ENCODE measurements at places on chromosomes 13 and 19. TPM values are rescaled to one million over a fixed set of nuclear protein-coding genes. Genes with fewer than 3 reads are reported as not detected.
A peak's percentile ranks its signal among the peaks of the same experiment; 100 is the strongest.

- H3K36me3 ChIP-seq: no peaks in the 10 kb centered on the region
- DNase-seq: no peak
- no peak overlapping the region for H3K27ac ChIP-seq
Measured at GRCh38 chr13:81246556-81246955, 905.6 kb upstream of the SPRY2 start.

DNA sequence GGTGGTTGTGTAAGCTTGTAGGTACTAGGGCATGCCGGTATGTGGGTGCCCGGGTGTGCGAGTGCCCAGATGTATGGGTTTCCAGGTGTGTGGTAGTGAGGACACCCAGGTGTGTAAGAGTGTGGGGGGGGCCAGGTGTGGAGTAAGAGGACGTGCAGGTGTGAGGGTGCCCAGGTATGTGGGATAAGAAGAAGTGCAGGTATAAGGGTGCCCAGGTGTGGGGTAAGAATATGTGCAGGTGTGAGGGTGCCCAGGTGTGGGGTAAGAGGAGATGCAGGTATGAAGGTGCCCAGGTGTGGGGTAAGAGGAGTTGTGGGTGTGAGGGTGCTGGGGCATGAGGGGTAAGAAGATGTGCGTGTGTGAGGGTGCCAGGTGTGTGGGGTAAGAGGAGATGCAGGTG, 14.3 kb downstream of the MARK4 start:
- no peaks in the 10 kb centered on the region for H3K4me1 ChIP-seq
- no peaks in the 10 kb centered on the region for H3K36me3 ChIP-seq

TMEM255B gene
- 2.6 TPM for total RNA-seq

- no peak for DNase-seq
- no peaks in the 10 kb centered on the region for H3K27me3 ChIP-seq
- peaks cover 47% of the 10 kb centered on the region for H3K4me1 ChIP-seq
- H3K36me3 ChIP-seq: peaks cover 52% of the 10 kb centered on the region
- peak overlapping the region; percentile 18 for H3K27ac ChIP-seq
- no peak overlapping the region for H3K4me3 ChIP-seq
Measured at GRCh38 chr13:106555631-106556328, 12.2 kb downstream of the ARGLU1 start.

DNA sequence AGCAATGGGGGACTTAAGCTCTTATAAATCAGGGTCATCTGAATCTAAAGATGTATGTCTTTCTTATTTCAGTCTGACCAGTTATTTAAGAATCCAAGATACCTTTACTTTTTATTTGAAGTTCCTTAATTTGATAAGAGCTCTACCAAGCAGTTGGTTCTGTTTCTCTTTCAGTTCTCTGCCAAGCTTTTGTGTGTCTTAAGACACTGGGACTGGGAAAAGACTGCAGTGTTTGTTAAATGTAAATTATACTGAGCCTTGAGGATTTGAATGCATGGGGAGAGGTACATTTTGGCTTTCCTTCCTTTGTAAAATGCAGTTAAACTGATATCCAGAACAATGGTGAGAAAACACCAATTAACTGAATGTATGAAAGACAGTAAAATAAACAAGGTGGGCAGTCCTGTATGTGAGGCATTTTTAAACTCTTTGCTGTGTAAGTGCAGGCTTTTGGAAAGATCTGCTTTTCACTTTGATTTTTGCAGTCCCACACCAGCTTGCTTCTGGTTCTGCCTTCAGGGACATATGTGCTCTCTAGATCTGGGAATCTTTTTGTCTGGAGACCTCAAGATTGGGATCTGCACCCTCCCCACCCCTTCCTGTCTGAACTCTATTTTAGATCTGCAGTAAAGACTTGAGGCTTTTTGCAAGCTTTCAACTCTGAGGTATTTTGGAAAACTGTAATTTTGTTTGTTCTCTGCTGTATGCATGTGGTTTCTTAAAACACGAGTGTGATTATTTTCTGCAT, 77.6 kb downstream of the LRCH1 start:
- H3K27me3 ChIP-seq: no peaks in the 10 kb centered on the region
- peaks cover 30% of the 10 kb centered on the region for H3K4me1 ChIP-seq
- peaks cover 6% of the 10 kb centered on the region for H3K36me3 ChIP-seq
- no peak overlapping the region for H3K4me3 ChIP-seq

GRCh38 chr19:48818234-48818820, 7.5 kb upstream of the BCAT2 start:
- H3K36me3 ChIP-seq: no peaks in the 10 kb centered on the region
- DNase-seq: no peak
- no peak overlapping the region for H3K27ac ChIP-seq
- H3K4me1 ChIP-seq: peaks cover 10% of the 10 kb centered on the region
- no peaks in the 10 kb centered on the region for H3K27me3 ChIP-seq

DNA sequence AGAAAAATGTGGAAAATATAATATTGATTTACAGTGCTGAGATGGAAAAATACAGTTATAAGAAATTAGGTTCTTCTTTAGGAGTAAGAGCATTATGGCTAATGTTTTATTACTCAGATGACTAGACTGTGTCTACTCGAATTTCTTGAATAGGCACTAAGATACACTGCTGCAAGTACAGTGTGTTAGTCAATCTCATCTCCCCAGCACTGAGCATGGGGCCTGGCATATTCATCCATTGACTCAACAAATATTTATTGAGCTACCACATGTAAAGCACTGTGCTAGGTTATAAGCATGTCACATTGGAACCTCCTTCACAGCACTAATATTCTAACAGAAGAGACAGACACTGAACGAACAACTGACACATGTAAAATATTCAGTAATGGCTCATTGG, 242.5 kb upstream of the GPC6 start:
- H3K36me3 ChIP-seq: no peaks in the 10 kb centered on the region
- DNase-seq: no peak

- peaks cover 11% of the 10 kb centered on the region for H3K36me3 ChIP-seq
- peaks cover 15% of the 10 kb centered on the region for H3K4me1 ChIP-seq
- H3K27me3 ChIP-seq: no peaks in the 10 kb centered on the region
- H3K4me3 ChIP-seq: no peak overlapping the region
Measured at GRCh38 chr13:42083138-42083770, 34.8 kb downstream of the DGKH start.

DNA sequence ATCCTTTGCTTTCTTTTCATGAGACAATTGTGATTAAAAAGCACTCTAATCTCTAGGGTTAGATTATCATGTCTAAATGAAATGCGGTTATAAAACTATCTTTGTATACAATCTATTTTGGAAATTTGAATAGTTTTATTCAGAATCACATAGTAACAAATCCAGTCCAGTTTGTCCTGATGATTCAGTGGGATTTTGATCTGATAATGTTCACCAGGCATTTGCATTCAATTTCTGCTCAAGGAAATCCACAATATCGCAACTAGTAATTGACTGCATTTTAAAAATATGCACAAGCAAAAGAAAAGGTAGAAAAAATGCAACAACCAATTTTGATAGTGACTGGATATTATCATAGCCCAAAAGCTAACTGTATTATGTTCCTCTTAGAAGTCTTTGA, 63.8 kb downstream of the ITGBL1 start:
- peaks cover 4% of the 10 kb centered on the region for H3K27me3 ChIP-seq
- no peak for DNase-seq
- no peak overlapping the region for H3K4me3 ChIP-seq
- no peaks in the 10 kb centered on the region for H3K36me3 ChIP-seq
- no peak overlapping the region for H3K27ac ChIP-seq
- H3K4me1 ChIP-seq: peaks cover 17% of the 10 kb centered on the region

GJA3 gene
- total RNA-seq: not detected

DNA sequence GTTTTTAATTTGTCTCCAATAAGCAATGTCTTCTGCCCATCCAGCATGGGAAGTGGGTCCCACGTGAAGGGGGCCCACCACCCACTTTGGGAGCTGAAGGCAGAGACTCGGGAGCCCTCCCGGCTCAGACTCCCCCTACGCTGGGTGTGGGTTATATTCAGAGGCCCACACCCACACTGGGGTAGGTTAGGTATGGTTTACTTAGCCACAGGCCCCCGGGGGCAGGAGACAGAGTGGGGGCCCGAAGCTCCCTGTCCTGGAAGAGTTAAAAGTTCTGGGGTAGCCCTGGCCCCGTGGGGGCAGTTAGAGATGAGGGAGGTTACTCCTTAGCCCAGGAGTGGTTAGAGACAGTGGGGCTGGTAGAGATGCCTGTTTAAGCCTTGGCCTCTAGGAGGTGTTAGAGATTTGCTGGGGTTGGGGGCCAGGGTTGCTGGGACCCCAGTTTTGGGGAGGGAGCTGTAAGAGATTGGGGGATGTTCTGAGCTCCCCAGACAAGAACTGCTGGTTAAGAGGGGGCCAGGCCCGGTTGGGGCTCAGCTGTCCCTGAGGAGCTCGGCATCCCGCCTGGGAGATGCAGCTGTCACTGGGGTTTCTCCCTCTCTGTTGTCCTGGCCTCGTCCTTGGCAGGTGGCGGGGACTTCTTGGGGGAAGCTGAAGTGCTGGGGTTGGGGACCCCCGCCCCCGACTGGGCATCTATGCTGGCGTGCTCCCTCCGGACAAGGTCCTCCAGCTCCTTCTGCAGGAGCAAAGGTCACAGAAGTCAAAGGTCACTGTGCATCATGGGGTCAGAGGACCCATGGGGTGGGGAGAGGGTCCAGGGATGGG, 712 bp upstream of the RINL start:
- peak overlapping the region; percentile 96 for H3K27ac ChIP-seq
- peak overlapping the region; percentile 95 for H3K4me3 ChIP-seq
- H3K36me3 ChIP-seq: peaks cover 12% of the 10 kb centered on the region
- DNase-seq: no peak
- H3K4me1 ChIP-seq: peaks cover 33% of the 10 kb centered on the region
- H3K27me3 ChIP-seq: no peaks in the 10 kb centered on the region

GRCh38 chr19:1428738-1429391, 9.3 kb upstream of the RPS15 start:
- no peaks in the 10 kb centered on the region for H3K27me3 ChIP-seq
- peaks cover 15% of the 10 kb centered on the region for H3K36me3 ChIP-seq
- no peaks in the 10 kb centered on the region for H3K4me1 ChIP-seq
- DNase-seq: no peak

DNA sequence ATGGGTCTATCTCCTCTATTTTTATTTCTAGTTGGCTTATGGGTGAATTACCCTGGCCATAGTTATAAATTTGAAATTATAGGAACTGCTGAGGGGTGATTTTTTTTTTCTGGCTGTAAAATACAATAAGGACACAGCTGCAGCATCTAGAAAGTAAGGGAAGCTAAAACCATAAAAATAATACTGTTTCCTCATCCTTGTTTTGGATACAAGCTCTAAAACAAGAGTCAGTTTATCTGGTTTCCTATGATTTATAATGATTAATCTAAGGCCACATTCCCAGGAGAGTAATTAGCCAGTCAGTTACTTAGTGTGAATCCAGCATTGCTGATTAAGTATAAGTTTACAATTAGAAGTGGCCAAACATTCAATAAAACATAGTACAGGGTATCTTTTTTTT, 219.1 kb upstream of the NBEA start:
- no peak overlapping the region for H3K4me3 ChIP-seq
- no peak for DNase-seq
- H3K27ac ChIP-seq: no peak overlapping the region
- H3K36me3 ChIP-seq: no peaks in the 10 kb centered on the region

DNA sequence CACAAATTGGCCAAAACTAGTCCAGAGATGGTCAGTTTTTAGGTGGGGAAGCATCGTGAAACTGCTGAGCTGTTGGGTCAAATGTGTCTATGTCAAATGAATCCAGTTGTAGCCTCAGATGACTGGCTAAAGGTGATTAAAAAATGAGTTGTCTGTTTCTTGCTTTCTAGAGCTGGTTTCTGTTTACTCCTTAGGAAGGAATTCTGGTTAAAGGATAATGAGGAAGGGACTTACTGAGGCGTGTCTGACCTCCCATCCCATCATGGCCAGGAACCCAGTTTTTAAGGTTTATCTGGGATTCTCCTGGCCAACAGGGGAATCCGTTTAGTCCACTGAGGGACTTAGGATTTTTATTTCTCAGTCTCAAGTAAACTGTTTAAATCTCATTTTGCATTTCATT, 256.5 kb downstream of the UQCRFS1 start:
- no peak for DNase-seq
- H3K36me3 ChIP-seq: no peaks in the 10 kb centered on the region
- H3K27me3 ChIP-seq: no peaks in the 10 kb centered on the region
- H3K27ac ChIP-seq: no peak overlapping the region
- no peak overlapping the region for H3K4me3 ChIP-seq

DNA sequence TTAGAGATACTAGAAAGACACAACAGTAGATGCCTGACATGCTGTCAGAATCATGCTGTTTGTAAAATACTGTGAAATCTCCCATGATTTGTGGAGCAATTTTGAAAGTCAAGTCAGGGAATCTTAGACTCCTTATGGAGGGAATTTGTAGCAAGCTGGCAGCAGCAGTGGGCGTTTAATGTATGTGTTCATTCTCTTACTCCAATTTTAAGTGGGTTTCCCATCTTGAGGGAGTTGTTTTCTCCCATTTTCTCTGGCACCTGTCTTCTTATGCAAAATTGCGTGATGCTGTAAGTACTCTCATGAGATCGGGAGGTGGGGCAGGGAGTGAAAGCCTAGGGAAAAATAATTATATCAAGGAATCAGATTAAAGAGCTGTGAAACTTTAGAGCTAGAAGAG, 16.0 kb upstream of the GTF2F2 start:
- no peak overlapping the region for H3K27ac ChIP-seq
- peaks cover 4% of the 10 kb centered on the region for H3K27me3 ChIP-seq
- DNase-seq: no peak
- peaks cover 4% of the 10 kb centered on the region for H3K4me1 ChIP-seq
- H3K36me3 ChIP-seq: no peaks in the 10 kb centered on the region

NFKBIB gene
- 98.1 TPM for total RNA-seq

DNA sequence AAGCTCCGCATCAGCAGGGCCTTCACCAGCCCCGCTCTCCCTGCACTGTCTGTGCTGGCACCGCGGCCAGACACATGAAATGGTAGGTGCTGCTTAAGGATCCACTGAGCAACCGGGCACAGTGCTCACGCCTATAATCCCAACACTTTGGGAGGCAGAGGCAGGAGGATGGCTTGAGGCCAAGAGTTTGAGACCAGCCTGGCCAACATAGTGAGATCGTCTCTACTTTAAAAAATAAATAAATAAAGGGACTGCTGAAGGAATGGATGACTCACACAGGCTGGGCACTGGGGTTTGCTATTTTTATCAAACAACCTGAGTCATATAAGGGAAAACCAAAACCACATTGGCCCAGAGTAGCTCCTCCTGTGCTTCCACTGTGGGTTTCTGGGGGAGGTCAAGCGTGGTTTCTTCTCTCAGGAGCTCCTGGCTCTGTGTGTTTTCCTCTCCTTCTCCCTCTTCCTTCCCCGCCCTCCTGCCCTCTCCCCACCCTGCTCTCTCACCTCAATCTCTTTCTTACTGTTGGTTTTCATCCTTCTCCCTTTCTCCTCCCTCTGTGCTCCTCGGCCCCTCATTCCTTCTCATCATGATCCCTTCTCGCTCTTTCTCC, 21.3 kb downstream of the VRK3 start:
- peak; percentile 11 for DNase-seq
- H3K27ac ChIP-seq: peak overlapping the region; percentile 62
- H3K4me1 ChIP-seq: peaks cover 33% of the 10 kb centered on the region
- H3K36me3 ChIP-seq: peaks cover 63% of the 10 kb centered on the region
- no peaks in the 10 kb centered on the region for H3K27me3 ChIP-seq

TEX101 gene
- not detected for total RNA-seq

- peaks cover 7% of the 10 kb centered on the region for H3K27me3 ChIP-seq
- DNase-seq: no peak
- H3K27ac ChIP-seq: peak overlapping the region; percentile 1
- H3K36me3 ChIP-seq: no peaks in the 10 kb centered on the region
Measured at GRCh38 chr19:35461060-35461459, 13.0 kb downstream of the FFAR2 start.

Measured in activated T-helper 1 cell treated with anti-CD3 and anti-CD28 coated beads, Interleukin-12 subunit alpha, Interleukin-12 subunit beta, Interleukin-2, Interleukin-4 antibody, amounts not matched to agents 30 ng/mL and 10 ng/mL and 1 ng/mL, durations not matched to agents 14 hours and 24 hours and 36 hours (primary cell).